ENCODE measurements at places on chromosomes 13 and 19. TPM values are rescaled to one million over a fixed set of nuclear protein-coding genes. Genes with fewer than 3 reads are reported as not detected.

DNA sequence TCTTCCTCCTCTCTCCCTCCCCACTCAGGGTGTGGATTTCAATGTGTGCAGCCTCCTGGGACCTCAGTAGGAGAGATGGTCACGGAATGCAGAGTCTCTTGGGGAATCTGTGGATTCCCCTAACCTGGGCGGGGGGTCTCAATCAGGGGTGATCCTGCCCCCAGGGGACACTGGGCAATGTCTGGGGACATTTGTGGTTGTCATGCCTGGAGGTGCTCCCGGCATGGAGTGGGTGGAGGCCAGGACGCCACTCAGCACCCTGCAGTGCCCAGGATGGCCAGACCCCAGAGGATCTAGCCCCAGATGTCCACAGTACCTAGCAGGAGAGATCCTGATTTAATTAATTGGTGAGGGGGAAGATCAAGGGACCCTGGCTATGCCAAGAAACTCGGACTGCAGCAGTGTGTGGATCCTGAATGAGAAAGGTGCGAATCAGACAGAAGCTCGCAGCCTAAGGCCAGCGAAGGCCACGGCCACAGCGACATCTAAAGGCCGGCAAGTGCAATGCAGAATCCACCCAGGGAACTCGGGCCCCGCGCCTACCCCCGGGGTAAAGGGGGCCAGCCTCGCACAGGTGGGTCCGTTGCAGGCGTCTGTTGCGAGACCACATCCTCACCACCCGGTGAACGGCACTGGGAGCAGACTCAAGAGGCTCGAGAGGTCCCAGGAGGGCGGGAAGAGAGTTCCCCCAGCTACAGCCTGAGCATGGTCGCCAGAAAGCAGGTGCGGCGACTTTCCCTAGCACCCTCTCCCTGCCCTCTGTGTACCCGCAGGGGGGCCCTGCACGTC lies 88.8 kb downstream of the GNG7 start:
- no peak for DNase-seq

The ACP5 gene
- 6.6 TPM for total RNA-seq

- no peak for DNase-seq
These were observed 86.1 kb downstream of the EDNRB start for GRCh38 chr13:77832339-77833100.

DNA sequence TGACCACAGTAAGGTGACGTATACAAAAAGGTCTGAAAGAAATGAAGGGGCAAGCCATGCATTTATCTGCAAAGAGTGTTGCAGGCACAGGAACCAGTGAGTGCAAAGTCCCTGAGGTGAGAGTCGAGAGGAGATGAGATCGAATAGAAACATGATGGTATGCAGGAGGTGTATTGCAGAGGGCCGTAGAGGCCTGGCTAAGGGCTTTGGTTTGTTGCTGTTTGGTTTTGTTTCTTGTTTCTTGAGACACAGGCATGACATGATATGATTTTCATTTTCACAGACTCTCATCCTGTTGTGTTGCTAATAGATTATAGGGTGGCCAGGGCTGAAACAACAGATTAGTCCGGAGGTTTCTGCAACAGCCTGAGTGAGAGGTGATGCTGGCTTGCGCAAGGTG lies 80.4 kb downstream of the HSPH1 start:
- DNase-seq: no peak

The MCEMP1 gene
- not detected for total RNA-seq

- no peak for DNase-seq
These were observed 195.2 kb downstream of the TSHZ3 start for GRCh38 chr19:31154021-31154420.

DNA sequence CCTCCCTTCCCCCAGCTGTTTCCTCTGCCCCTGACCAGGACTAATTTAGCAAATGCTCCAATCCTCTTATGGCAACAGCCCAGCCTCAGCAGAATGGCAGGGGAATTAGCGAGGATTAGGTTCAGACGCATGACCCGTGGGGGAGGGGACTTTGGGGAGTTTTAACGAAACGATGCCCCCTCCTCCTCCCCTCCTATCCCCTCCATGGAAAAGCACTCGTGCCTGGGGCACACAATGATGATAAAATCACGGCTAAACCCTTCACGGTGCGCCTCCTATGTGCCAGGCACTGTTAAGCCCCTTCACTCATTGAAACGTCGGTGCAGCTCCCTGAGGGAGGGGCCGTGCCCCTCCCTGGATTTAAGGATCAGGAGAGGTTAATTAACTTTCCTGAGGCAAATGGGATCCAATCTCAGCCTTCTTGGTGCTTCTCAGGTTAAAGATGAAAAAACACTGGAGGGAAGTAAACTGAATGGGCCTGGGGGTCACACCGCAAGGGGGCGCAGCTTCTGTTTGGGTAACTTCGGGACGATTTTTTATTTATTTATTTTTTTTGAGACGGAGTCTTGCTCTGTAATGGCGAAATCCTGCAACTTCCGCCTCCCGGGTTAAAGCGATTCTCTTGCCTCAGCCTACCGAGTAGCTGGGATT lies 10.1 kb upstream of the TPRX2 start:
- DNase-seq: peak; percentile 23

The TEX26 gene
- total RNA-seq: not detected

The KCNN4 gene
- 92.4 TPM for total RNA-seq

DNA sequence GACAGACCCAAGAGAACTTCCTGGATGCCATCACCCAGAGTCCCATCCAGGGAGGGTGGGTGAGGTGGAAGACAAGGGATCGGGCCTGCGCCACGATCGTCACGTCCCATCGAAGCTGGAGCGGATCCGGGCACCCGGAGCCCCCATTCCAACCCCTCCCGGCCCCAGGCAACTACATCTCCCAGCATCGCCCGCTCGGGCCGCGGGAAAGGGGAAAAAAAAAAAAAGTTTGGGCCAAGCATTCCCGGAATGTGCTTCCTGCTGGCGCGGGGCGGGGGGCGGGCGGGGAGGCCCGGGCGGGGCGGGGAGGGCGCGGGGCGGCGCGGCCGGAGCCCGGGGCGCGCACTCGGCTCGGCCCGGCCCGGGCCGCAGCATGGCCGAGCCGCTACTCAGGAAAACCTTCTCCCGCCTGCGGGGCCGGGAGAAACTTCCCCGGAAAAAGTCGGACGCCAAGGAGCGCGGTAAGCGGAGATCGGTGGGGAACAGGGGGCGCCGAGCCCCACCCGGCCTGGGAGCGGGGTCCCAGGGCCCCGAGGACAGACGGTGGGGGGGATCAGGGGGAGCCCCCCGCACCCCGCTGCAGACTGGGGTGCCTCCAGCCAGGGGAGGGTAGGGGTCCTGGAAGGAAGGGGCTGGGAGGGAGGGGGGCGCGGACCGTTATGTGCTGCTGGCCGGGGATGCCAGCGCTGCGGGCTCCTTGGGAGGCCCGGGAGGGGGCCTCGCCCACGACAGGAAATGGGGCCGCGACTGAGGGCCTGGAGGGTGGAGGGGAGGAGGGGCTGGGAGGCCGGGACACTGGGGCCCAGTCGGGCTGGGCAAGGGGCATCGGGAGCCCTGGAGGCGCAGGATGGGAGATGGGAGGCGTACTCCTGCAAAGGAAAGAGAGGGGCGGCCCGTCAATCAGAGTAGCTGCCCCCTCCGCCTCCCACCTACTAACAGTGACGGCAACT lies at the start of gene SYDE1:
SYDE1 (plus strand) TSS at position 341 of the 950 bp plus-strand sequence; CDS start at position 374, 33 bp downstream.
- peak; percentile 56 for DNase-seq
